Globus pallidus (tissue), 1 donor: ENCODE measurements at places on chromosomes 11 and 22.

- no peak for DNase-seq
These were observed 294.1 kb upstream of the MTNR1B start for GRCh38 chr11:92675303-92675702.

GRCh38 chr11:77259641-77260040 lies 41.8 kb downstream of the GDPD4 start:
- no peak for DNase-seq

DNA sequence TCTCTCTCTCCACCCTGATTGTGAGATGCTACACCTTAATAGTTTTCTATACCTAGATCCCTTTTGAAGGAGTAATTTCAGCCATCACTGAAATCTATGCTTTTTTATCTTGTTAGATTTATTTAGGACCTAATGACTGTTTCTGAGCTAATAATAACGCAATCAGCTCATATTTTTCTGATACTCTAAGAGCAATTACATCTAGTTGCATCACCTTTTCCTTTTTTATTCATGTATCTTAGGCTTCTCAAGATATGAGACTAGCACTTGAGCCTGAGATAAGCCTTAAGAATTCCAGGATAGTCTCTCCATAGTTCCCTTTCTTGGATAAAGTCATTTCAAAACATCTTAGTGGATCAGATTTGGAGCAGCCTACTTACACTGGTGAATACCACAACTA lies 25.1 kb upstream of the CAVIN3 start:
- no peak for DNase-seq

GRCh38 chr22:30325065-30325720 lies 1.5 kb downstream of the TBC1D10A start:
- DNase-seq, result no peak

- DNase-seq, result no peak
These were observed 132.1 kb upstream of the DDI1 start for GRCh38 chr11:103904324-103904667.

- DNase-seq, result no peak
These were observed 5.3 kb downstream of the UBQLN3 start for GRCh38 chr11:5504403-5504921.
